Activated CD8-positive, alpha-beta memory T cell treated with anti-CD3 and anti-CD28 coated beads for 48 hours (primary cell): ENCODE measurements at places on chromosomes 16 and 17.

DNA sequence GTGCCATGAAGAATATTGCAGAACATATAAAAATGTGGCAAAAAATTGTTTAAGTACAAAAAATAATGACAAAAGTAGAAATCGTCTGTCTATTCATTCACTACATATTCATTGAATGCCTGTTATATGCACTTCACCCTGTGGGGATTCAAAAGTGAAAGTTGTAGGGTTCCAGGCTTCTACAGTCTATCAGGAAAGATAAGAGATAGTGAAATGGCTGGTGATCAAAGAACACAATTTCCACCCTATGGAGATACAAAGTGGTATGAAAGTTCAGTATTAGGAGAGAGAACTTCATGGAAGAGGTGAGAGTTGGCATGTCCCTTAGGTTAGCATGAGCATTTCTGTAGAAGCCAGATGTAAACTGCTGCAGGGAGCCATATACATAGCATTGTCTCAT lies 127.0 kb upstream of the PMFBP1 start:
- DNase-seq = no peak

GRCh38 chr16:22190081-22190775 lies 15.8 kb upstream of the EEF2K start:
- DNase-seq = peak; percentile 100

- DNase-seq = no peak
Measured at GRCh38 chr16:80029761-80030481, 429.4 kb upstream of the MAF start.

GRCh38 chr16:17602678-17603077 lies 131.9 kb upstream of the XYLT1 start:
- no peak for DNase-seq

DNA sequence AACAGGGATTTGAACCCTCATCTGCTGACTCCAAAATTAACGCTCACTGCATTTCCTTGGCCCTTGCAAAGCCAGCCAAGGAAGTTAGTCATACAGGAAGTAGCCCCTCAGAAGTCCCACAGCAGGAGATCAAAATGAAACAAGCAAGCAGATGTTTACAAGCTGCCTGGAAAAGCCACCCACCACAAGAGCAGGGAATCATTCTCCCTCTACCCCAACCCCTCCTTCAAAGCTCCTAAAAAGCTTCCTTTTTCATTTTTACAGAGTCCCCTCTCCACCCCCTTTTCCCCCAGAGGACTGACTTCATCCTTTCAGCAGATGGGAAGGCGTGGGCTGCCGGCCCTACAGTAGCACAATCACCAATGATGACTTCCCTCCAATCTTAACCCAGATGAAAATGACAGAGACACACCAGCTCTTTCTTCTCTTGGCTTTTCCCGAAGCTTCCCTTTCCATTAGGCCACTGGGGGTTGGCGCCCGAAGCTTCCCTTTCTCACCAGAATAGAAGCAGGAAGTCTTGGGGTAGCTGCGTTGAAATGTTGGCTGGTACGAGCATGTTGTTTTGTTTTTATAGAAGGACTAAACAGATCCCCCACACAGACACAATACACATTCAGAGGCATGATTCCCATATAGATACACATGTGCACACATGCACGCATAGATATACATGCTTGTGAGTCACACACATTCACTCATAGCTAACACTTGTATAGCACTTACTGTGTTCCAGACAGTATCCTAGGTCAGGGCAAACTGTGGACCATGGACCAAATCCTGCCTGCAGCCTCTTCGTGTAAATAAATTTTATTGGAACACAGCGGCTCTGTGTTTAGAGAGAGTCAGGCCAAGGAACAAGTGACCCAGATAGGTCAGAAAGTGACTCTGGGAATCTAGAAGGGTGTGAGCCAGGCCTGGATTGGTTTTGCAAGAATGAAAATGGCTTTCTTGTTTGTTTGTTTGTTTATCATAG lies 17.4 kb downstream of the ITPRIPL2 start:
- DNase-seq = no peak

DNA sequence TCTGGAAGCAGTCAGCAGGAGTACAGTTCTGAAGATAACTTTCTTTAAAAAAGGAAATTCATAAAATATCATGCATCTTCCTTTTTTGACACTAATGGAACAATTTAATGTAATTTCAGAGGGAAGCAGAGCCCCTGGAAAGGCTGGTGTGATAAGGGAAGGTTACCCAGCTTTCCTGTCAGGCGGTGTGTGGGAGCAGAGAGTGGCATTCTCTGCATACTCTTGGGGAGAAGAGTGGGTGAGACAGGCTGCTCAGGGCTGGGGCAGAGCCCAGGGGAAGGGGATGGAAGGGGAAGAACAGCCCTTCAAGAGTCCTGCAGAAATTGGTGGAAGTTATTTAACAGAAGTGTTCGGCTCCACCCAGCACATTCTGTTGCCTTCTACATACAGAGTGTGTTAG lies 84.7 kb downstream of the PRKCB start:
- no peak for DNase-seq

GRCh38 chr16:82337355-82337754 lies 167.3 kb upstream of the MPHOSPH6 start:
- DNase-seq = no peak

DNA sequence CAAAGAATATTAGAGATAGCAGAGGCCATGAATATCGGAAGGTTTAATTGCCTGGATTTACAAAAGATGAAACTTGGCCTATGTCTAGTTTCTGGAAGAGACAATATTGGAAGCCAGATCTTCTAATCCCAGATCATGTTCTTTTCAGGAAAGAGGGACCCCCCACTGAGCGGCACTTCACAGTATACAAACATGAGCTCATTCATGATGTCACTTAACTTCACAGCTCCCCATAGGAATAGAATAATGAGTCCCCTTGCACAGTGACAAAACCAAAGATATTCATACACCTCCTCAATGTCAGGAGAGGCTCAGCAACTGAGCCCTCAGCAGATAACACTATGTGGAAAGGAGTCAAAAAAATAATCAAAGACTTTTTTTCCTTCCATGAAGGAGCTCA lies 147.5 kb downstream of the CDH11 start:
- no peak for DNase-seq

DNA sequence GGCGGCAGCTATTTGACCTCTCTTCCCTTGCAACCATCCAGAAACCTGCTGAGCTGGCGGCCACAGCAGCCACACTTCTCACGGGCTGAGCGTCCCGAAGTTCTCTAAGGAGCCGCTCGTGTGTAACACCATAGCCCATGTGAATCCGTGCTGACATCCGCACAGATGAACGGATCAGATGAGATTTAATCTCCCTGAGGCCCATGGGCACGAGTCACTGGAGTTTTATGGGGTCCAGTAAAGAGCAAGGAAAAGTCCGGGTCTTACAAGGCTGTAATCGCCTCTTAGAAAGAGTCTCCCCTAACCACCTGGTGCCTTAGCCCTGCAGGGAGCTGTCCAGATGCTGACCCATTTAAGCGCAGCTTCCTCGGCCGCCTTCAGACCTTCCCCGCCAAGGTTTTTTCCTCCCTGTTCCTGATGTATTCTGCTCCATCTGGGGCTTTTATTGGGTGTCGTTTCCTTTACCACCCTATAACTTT lies 5.5 kb upstream of the CACNG5 start:
- no peak for DNase-seq

DNA sequence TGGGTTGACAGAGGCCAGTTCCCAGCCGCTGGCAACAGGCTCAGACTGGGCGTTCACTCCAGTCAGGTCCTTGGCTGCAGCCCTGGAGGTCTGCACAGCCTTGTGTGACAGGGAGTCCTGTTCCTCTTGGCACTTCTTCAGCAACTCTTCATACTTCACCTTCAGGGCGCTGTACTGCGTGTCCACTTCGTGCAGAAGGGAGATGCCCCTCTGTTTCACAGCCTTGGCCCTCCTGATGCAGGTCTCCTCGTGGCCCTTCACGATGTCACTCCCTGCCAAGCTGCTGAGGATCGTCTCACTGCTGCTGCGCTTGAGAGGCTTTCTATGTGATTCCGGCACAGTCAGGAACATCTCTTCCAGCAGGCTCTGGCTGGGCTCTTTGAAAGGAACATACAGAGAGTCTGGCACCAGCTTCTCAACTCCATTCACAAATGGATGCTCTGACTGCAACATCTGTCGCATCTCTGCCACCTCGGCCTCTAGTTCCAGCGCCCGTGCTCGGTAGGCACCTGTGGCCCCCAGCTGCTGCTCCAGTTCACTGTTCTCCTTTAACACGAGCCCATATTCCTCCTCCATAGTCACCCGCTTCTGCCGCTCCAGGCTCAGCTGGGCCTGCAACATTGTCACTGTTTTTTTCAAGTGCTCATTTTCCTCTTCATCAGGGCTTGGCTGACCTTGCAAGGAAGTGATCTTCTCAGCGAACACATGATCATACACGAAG lies 27.2 kb downstream of the CDR2 start:
- no peak for DNase-seq

GRCh38 chr16:67216612-67217490 lies 10.1 kb upstream of the TMEM208 start:
- DNase-seq = no peak

GRCh38 chr17:2181206-2181896 lies 122.2 kb downstream of the SMG6 start:
- DNase-seq = no peak

DNA sequence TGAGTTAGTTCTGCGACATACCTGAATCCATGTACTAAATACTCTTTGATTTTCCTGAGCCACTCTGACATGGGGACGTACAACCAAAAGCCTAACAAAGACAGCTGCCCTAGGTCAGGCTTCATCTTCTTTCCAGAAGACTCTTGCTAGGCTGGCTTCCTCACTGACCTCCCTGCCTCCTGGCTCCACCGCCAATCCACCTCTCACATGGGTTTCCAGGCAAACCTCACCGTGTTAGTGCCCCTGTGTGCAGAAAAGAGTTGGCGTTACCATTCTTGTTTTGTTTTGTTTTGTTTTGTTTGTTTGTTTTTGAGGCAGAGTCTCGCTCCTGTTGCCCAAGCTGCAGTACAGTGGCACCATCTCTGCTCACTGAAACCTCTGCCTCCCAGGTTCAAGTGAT lies 135.3 kb downstream of the WSCD1 start:
- no peak for DNase-seq

- DNase-seq = no peak
Measured at GRCh38 chr17:32256701-32257019, 9.0 kb upstream of the RHBDL3 start.

DNA sequence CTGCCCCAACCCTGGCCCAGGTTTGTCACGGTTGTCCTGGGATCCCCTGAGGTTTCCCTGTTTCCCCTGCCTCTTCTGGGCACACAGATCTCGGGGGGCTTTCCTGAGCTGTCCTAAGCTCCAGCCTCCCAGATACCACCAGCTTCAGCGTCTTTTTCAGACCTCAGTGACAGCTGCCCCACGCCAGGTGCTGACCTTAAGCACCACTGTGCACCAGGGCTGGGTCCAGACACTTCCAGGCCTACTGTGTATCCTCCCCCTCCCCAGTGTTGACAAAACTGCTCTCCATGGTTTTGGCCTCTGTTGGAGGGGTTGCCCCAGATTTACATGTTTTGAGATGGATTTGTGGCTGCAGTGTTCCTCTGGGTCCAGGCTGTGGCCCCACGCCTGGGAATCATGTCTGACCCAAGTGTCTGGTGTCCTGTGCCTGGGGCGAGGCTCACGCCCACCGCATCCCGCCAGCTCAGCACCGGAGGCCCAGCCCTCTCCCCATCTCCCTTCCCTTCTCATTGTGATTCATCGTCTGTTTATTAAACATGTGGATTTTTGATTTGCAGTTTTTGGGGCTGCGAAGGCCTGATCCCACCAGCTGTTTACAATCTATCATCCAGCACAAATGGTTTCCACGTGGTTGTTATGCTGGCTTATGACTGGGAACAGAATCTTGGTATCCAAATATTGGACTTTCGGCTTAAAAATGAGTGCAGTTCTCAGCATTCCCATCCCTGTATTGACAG lies 82.1 kb downstream of the METRNL start:
- no peak for DNase-seq

- DNase-seq = no peak
Measured at GRCh38 chr16:67431775-67432505, 1.0 kb downstream of the HSD11B2 start.

- DNase-seq = no peak
Measured at GRCh38 chr17:73911726-73912372, 267.6 kb upstream of the SDK2 start.

DNA sequence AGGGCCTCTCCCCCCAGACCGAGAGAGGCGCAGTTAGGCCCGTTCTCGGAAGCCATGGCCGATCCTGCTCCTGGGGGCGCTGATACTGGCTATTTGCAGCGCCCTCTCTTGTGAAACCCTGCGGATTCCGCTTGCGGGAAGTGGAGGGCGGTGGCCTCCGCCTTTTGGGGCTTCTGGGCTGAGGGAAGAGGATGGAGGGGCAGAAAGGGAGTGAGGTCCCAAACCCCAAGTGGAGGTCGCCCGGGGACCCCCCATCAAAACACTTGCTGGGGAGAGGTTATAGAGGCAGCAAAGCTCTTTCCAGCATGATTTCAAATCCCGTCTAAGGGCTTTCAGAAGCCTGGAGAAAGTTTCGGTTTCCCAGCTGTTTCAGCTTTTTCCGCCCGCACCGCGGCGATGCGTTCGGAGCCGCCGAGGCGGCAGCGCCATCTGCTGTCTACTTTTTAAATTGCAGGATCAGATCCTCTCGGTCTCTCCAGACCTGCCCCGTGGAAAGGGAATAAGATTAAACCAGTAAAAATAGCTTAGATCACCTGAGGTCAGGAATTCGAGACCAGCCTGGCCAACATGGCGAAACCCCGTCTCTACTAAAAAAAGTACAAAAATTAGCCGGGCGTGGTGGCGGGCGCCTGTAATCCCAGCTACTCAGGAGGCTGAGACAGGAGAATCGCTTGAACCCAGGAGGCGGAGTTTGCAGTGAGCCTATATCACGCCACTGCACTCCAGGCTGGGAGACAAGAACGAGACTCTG lies 15.8 kb downstream of the SNX20 start:
- peak; percentile 91 for DNase-seq

DNA sequence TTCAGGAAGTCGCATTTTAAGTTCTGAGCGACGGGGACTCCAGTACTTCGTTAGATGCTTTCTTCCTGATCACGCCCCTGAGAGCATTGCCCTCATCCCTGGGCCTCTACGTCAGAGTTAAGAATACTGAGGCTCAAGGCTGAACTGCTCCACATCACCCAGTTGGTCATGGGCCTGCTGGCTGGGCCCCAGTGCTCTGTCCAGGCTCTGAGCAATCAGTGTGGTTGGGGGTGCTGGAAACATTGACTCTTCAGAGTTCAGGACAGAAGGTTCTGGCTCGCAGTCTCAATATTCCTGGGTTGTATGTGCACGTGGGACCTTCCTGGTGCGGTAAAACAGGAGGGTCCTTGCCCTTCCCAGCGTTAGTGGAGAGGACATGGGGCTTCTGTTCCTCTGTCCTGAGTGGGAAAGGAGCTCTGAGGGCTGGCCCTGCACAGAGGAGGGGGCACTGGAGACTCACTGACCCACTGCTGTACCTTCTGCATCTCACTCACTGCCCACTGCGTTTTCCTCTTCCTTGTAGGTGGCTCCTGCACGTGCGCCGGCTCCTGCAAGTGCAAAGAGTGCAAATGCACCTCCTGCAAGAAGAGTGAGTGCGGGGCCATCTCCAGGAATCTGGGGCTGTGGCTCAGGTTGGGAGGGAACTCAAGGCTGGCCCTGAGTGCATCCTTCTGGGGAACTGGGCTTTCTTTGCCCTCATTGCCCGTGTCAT lies 518 bp downstream of the MT1E start:
- DNase-seq = no peak
